ENCODE measurements at places on chromosomes 2 and 18.

DNA sequence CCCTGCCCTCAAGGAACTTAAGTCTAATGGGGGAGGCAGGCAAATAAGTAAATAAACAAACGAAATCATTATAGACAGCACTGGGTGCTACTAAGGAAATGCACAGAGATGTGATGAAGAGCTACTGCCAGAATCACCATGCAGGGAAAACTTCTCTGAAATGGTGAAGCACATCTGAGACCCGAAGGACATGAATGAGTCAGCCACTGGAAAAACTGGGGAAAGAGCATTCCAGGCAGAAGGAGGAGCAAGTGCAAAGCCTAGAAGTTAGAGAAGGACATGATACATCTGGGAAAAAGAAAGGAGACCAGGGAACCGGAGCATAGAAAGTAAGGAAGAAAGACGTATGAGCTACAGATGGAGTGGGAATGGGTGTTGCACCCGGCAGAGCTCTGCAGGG, 56.8 kb downstream of the TGFA start:
- no peak for DNase-seq

DNA sequence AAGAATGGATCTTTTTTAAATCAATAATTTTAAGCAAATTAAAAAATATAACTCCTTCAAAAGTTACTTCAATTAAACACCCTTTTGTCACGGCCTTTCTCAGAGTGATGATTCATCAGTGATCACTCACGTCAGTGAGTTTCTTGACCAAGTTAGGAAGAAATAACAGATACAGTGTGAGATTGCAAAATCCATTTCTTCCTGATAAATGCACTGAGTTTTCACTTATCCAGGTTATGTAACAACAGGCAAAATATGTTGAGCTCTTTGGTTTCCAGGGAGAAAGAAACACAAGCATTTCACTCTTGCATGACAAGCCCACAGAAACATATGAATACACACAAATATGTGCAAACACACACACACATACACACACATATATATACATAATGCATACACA, 195.9 kb upstream of the CYRIA start:
- no peak for DNase-seq

GRCh38 chr2:231604101-231604684, 11.5 kb downstream of the TEX44 start:
- no peak for DNase-seq

DNA sequence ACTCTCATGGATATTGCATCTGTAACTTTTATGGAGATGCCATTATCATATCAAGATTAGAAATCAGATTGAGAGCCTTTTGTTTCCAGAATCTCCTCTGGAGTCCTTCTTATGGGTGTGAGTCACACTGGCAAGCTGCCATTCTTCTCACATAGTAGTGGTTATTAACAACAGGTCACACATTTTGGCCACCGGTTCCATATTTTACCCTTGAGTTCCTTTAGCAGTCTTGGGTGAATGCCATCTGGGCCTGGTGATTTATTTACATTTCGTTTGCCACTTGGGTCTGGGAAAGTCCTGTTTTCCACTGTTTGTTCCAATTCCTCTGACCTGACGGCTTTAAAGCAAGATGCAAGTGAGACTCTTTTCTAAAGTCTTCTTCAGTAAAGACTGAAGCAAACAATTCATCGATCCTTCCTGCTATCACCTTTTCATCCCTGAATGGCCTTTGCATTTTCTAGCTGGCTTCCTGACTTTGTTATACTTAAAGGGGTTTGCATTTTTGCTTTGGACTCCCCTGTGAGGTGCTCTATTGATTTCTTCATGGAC, 80.5 kb upstream of the CAVIN2 start:
- DNase-seq, result no peak

- peak; percentile 9 for DNase-seq
Measured at GRCh38 chr2:157302492-157303099, 23.0 kb downstream of the ERMN start.

- DNase-seq, result no peak
Measured at GRCh38 chr2:20667151-20667530, 197 bp downstream of the GDF7 start.

GRCh38 chr2:7593360-7593759, 676.1 kb downstream of the RNF144A start:
- no peak for DNase-seq

DNA sequence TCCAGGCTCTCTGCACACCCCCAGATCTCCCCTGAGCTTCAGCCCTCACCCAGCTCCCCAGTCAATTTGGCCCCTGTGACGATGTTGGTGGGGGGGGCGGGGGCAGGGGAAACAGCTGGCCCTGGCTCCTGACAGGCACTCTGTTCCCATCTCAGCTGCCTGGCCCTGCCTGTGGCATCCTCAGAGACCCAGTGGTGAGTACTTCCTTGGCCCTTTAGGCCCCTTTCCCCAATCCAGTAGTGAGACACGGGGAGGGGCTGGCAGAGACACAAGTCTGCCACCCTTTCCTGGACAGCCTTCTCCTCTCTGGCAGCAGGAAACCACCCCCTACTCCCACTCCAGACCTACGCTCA, 19.3 kb upstream of the C1QL2 start:
- DNase-seq, result no peak

GRCh38 chr18:23664674-23665073, 2.0 kb upstream of the ANKRD29 start:
- DNase-seq, result no peak

- peak; percentile 43 for DNase-seq
Measured at GRCh38 chr2:237700512-237701032, 73.2 kb downstream of the LRRFIP1 start.

DNA sequence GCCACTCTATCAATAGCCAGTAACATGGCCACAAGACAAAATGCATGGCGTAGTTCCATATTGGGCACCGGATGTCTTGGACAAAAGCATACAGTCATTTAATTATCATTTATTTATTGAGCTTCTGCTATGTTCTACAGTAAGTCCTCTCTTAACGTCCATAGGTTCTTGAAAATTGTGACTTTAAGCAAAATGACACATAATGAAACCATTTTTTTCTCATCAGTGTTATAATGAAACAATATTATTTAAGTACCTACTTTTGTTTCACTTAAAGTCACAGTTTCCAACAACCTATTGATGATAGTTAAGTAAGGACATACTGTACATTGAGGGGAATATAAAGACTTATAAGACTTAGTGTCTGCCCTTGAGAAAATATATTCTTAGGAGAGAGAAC, 84.9 kb downstream of the XRCC5 start:
- no peak for DNase-seq

DNA sequence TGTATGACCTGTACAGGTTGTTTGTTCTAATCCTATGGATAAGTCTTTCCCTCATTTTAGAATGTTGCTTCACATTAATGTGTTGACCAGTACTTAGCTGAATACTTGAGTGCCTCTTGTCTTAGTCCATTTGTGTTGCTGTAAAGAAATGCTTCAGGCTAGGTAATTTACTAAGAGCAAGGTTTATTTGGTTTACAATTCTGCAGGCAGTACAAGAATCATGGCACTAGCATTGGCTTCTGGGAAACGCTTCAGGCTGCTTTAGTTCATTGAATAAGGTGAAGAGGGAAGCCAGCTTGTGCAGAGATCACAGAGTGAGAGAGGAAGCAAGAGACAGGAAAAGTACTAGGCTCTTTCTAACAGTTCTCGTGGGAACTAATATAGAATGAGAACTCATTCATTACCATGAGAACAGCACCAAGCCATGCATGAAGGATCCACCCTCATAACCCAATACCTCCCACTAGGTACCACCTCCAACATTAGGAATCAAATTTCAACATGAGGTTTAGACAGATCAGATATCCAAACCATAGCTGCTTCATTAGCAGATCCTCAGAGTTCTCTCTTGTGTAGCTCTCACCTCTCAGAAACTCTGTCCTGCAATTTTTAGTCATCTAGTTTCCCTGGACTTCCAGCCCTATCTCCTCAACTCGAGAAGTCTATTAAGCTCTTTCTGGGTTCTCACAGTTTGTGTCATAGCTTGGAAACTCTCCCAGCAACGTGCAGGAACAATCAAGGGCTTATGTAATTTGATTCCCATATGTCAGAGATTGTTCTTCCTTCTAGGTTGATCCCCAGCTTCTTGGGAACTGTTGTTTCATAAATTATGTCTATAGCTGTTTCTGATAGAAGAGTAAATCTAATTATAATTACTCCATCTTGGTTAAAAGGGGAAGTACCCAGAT, 2082.3 kb upstream of the CELF4 start:
- DNase-seq, result no peak

Data from stimulated activated CD8-positive, alpha-beta memory T cell treated with anti-CD3 and anti-CD28 coated beads, Interleukin-15, amount 100 ng/mL, for 1 hour (primary cell).